Activated T-cell treated with anti-CD3 and anti-CD28 coated beads for 48 hours (primary cell): ENCODE measurements at places on chromosomes 16 and 17.

DNA sequence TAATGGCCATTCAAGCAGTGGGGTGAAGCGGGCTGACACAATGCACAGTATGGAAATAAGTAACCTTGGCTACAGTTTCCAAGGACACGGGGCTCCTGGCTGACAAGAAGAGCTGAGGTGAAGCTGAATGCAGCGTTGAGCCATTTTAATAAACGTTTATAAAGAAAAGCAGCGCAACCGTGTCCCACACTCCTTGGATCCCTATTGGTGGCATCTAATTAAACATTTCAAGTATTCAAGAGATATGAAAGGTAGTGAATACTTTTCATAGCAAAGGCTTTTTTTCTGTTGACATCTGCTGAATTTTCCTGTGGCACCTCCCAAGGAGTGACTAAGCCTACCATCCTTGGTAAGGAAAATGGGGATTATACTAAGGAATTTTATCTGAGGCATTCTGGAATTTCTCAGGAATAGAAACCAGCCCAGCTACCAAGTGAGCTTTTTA is 26.5 kb downstream of the DUSP14 start:
- DNase-seq, result no peak

DNA sequence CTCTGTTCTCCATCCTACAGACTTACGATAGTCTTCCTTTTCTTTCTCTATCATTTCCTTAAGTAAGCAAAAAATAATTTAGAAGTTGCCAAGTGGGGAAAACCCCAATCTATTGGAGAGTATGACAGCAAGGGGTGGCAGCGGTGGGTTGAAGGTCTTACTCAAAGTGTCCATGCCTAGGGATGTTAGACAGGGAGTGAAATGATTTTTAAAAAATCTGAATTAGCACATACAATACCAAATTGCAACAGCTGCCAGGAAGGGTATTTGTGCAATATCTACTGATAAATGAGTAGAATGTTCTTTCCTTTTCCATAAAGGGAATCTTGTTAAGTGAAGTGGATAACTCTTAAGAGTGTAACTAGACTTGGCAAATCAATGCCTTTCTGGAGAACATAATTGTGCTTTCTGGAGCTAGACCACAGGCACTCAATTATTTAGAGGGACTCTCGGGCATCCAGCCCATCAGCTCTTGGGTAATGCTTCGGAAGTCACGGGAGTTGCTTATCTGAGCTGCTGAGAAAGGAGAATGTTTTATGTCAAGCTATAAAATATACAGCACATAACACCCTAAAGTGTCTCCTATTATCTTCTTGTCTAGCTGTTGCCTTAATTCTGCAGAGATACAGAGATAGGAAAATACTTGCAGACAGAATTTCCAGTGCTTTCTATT is 151.5 kb downstream of the KCNJ2 start:
- DNase-seq, result no peak

GRCh38 chr17:79461041-79461440 is 149.8 kb downstream of the RBFOX3 start:
- DNase-seq, result no peak

GRCh38 chr17:16001226-16001897 is 1.7 kb downstream of the TTC19 start:
- DNase-seq, result no peak

GRCh38 chr16:20727181-20727580 is 14.4 kb downstream of the THUMPD1 start:
- no peak for DNase-seq

DNA sequence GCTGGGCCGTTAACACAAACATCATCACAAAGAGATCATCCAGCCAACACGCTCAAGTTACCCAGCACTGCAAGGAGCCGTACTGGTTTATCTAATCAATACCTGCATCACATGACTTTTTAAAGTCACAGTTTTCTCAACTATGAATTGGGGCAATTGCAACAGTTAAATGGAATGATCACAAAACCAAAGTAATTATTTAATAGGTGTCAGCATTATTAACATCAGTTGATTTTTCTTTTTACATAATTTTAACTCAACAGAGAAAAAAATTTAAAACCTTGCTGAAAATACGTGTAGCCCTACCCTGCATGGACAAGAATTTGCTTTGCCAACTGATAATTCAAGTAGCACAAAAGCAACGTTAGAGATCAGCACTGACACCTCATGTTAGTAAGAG is 95.7 kb upstream of the SOX9 start:
- DNase-seq, result no peak

DNA sequence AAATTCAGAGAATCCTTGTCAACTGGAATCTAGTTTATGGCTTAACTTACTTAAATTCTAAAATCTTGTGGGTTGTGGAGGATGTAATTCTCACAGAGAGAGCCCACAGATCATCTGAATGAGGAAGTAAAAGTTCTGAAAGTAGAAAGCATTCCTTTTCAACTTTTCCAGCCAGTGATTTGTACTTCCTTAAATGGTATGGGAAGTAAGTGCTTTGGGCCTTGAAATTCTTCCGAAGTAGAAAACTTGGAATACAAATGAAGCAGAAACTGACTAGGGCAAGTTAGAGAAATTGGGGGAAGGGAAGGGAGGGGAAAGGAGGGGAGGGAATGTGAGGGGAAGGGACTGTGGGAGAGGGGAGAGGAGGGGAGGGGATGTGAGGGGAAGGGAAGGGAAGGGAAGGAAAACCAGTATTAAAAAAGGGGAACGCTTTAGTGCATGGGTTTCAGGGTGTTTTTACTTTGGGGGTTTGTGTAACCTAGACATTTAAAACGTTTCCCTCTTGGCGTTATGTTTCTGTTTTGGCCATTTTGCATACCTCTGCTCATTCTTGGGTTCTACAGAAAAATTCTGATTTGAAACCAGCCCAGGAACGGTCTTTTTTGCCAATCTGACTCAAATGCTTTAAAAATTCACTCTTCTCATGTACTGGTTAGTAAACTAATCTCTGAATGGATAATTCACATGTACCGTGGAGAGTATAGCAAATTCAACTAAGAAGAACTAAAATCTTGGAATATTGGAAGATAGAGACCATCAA is 15.5 kb upstream of the SNTB2 start:
- DNase-seq, result no peak

- no peak for DNase-seq
These were observed 11.9 kb downstream of the QRICH2 start for GRCh38 chr17:76296186-76296585.

- DNase-seq, result no peak
These were observed 2.8 kb upstream of the NTN3 start for GRCh38 chr16:2468233-2468724.
